ENCODE measurements at places on chromosomes 5 and 9.

GRCh38 chr5:170011751-170012150 is 31.5 kb upstream of the INSYN2B start:
- no peak for DNase-seq

GRCh38 chr5:133506181-133506580 is 106.2 kb downstream of the FSTL4 start:
- no peak for DNase-seq

- no peak for DNase-seq
Measured at GRCh38 chr5:176741561-176742211, 68.7 kb upstream of the UNC5A start.

GRCh38 chr5:103866169-103866568 is 303.6 kb upstream of the NUDT12 start:
- DNase-seq, result no peak

GRCh38 chr9:35481347-35481975 is 8.4 kb upstream of the RUSC2 start:
- DNase-seq, result no peak

GRCh38 chr9:83247732-83248131 is 184.8 kb upstream of the RASEF start:
- no peak for DNase-seq

All from stimulated activated CD4-positive, alpha-beta T cell treated with anti-CD3 and anti-CD28 coated beads, Interleukin-1b, Interleukin-23, amount 100 ng/mL, for 1 hour (primary cell).